ENCODE measurements at places on chromosomes 12 and 14.

DNA sequence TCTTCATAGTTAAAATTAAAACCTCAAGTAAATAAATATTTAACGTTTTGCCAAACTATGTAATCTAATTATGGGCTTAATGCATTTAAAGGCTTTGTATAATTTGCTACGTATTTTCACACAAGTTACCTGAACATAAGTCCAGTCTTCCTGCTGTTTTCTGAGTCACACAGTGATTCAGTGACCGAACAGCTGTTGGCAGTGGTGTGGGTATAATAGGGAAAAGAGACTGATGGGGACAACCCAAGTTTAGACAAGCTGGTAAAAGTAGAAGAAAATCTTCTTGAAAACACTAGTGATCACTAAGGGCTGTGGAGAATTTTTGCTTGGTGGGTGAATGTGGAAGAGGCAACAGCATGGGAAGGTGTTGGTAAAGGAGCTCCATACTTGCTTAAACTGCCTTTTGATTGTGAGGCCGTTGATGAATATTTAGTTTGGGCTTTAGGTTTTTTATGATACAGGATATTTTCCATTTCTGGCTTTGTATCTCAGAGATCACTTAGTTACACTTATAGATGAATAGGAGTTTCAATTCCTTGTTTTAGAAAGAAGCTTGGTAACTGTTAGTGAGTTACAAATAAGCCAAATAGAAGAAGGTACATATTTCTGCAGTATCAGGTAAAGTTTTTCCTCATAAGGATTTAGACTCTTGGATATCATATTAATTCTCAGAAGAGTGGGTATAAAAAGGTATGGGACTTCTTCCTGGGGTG, 23.9 kb downstream of the LRRK2 start:
- no peak for DNase-seq

DNA sequence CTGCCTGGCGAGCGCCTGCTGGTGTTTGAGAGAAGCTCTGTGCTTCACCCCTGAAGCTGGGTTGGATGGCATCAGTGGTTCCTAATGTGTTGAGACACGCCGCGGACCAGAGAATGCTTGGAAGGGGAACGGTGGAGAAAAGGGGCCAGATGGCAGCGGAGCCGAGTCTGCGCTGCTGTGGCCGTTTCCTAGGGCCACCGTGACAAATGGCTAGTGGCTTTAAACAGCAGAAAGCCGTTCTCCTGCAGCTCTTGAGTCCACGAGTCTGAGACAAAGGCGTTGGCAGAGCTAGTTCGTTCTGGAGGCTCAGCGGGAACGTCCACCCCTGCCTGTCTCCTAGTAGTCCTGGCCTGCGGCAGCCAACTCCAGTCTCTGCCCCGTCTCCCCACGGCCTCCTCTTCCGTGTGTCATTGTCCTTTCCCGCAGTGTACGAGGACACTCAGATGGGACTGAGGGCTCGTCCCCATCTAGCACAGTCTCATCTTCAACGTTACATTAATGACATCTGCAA, 103.6 kb downstream of the ADGRD1 start:
- no peak for DNase-seq

DNA sequence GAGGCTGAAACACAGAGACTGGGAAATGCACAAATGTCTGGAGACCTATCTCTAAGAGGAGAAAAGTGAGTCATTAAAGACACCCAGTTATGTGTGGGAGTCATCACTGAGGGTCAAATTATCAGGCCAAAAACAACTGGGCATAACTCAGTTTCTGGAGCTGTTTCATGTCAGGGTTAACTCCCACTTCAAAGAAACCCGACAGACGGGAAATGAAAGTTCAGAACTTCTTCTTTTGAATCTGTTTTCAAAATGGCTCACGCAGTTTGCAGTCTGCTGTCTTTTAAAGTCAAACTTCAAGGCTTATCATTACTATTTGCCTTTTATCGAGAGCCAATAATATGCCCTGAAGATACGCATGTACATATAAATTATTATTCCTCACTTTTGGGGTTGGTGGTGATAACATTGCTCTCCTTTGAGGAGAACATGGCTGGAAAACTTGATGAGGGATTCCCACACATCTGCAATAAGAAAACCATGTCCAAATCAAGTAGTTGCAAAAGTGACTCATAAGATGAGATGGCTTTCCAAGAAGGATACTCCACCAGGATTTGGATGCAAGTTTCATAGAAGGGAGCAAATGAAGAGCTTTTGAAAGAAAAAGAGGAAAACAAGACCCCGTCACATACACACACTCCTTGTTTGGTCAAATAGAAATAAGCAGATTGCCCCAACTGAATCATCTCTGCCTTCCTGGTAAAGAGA, 341.4 kb downstream of the ADAMTS20 start:
- no peak for DNase-seq

GRCh38 chr14:76741074-76741473, 20.2 kb upstream of the VASH1 start:
- DNase-seq: no peak

GRCh38 chr12:10341892-10342509, 34.3 kb downstream of the KLRD1 start:
- DNase-seq: no peak

DNA sequence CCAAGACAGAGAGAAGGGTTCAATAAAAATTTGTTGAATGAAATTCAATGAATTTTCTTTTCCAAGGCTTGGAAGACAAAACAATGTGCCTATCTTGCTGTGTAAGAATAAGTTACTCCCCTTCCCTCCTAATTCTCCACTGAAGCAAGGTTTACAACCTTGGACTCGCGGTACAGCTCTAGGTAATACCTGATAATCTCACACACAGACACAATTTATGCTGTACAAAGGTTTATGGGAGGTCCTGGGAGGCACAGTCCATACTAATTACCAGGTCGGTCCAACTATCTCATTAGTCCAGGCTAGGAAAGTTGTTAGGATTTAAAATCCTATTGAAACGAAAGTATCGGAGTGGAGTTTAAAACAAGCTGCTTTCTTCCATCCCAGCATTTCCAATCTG, 42.6 kb downstream of the NELL2 start:
- no peak for DNase-seq

GRCh38 chr12:127254420-127254955, 1012.5 kb upstream of the TMEM132C start:
- no peak for DNase-seq

DNA sequence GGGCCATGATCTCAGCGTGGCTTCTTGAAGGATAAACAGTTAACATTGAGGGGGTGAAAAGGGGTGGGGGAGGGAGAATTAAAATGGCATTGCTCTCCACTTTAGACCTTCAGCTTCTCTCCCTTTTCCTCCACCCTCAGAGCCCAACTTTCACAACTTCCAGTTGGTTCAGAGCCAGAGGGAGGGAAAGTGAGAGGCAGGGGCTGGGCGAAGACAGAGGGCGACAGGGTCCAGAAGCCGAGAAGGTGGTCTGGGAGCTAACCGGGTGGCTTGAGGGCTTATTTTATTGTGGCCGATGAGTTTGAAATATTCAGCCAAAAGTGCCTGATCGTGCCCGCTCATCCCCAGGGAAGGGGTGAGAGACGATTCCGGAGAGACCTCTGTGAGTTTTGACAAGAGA, 4.1 kb downstream of the BMP4 start:
- DNase-seq: no peak

GRCh38 chr12:70305794-70306193, 60.3 kb upstream of the KCNMB4 start:
- no peak for DNase-seq

GRCh38 chr12:121096199-121096798, 36.4 kb upstream of the P2RX7 start:
- DNase-seq: no peak

DNA sequence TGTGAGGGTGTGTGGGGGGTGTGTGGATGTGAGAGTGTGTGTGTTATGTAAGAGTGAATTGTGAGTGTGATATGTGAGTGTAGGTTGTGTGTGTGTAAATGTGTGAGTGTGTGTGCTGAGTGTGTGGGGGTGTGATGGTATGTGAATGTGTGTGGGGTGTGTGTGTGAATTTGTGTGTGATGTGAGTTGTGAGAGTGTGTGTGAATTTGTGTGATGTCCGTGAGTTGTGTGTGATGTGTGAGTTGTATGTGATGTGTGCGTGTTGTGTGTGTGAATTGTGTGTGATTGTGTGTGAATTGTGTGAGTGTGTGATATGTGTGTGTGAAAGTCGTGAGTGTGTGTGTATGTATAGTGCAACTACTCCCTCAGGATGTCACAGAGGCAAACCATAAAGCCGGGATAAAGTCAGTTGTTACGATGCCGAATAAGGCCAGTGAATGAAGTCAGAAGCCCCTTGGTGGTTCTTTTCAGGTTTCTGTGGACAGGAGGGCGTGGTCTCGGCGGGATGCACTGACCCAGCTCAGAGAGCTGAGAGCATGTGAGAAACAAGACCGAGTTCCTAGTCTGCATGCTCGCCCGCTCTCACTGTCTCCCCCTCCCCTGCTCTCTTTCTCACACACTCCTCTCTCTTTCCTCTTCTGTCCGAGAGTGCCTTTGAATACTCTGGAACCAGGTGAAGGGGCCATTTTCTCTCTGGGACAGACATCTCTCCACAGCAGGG, 71.8 kb upstream of the MAX start:
- DNase-seq: no peak

DNA sequence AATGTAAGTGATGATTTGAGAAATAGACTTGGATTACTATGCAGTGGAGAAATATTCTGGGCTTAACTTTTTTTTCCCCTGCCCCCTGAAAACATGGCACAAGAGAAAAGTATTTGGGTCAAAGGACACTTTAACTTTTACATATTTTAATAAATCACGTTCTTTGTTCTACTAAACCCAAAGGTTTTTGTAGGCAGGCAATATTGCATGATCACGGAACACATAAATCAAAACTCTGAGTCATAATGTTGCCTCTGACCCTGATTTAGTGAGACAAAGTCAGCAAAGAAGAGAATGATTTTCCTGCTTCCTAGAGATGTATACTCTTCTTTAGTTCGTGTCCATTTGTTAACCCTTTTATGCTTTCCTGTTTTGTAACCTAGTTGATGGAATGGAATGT, 38.0 kb downstream of the ABCD2 start:
- DNase-seq: no peak

- no peak for DNase-seq
Observed at GRCh38 chr12:5585178-5585577, 153.3 kb downstream of the NTF3 start.

DNA sequence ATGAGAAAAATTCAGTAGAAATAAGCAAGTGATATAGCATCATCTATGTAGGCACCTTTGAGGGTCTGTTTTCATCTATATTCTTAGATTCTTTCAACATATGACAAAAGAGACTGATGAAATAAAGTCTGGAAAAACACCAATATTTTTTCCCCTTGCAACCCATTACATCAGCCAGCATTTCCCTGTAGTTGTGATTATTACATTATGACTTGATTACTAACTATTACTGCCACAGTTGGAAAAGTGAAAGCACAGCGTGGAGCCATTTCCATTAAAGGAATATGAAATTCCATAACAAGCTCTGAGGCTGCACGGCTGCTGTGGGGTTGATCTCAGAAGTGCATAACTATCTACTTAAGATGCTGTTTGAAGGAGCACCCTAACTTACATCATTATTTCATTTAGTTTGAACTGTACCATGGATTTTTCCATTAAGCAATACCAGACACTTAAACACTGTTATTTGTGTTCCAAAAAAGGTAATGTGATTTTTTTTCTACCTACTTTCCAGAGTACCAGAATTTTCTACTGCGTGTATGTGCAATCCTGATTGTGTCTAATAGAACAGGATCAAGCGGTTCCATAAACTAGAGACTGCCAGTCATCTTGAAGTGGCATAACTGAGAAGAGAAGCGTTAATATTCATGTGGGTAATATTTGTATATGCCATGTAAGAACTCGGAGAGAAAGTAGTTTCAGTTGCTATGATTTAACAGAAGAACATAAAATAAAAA, 405.5 kb downstream of the MDGA2 start:
- DNase-seq: no peak

DNA sequence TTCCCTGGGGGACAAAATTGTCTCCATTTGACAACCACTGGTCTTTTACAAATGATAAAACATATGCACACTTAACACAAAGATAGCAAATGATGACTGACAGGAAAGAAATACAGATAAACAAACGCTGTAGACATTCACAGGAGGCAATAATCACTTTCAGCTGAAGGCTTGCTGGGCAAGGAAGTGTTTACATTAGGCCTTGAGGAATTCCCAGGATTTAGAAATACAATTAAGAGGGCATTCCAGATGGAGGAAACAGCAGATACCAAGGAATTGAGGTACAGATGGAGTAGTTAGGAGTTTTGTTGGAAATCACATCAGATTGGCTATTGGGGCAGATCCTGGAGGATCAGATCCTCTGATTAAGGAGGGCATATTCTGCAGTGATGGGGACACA, 93.9 kb downstream of the DYRK2 start:
- DNase-seq: no peak

DNA sequence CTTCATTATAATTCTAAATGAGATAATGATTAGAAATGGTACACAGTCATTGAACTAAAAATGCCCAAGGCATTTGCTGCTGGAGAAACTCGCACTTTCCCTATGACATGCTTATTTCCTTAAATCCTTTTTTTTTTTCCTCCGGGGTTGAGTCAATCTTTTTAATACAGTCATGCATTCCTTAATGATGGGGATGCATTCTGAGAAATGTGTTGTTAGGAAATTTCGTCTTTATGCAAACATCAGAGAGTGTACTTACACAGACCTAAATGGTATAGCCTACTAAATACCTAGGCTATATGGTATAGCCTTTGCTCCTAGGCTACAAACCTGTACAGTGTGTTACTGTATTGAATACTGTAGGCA, 29.8 kb upstream of the DACT1 start:
- DNase-seq: no peak

DNA sequence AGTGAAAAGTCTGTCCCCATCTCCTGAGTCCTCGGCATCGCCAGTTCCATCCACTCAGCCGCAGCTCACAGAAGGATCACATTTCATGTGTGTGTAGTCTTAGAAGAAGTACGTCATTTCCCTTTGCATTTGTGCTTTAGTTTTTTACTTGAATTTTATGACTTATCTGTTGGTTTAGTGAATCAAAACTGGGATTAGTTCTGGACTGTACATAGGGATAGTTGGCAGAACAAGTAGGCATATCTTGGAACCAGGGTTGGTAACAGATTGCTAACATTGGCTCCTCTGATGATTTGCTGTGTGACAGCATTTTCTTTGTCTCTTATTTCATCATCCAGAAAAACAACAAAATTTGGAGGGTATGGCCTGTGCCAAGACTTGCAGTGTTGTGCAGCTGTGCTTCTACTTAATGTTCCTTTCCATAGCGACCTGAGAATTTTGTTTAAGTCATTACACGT, 69.6 kb upstream of the AEBP2 start:
- DNase-seq: no peak
